Stimulated activated CD4-positive, alpha-beta T cell treated with anti-CD3 and anti-CD28 coated beads, Interleukin-1b, Interleukin-23, amount 100 ng/mL, for 48 hours (primary cell): ENCODE measurements at places on chromosomes 4 and X.

DNA sequence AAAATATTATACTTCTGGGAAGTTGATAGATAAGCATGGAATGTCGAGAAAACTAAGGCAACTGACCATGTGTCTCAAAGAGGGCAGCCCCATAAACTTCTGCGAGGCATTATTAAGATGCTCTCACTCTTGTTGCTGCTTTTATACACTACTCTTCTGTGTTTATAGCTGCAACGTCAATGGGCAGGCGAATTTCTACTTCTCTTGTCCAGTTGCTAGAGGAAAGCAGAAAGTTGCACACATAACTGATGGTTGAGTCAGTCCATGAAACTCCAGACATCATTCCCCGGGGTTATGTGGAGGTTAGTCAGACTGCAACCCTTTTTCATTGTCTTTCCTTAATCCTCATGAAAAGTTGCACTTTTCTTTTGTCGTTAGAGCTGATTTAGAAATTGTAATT is 39.8 kb downstream of the VCX3B start:
- DNase-seq = no peak

- no peak for DNase-seq
These were observed 112.9 kb upstream of the VCX start for GRCh38 chrX:7730071-7730470.

- no peak for DNase-seq
These were observed 548.6 kb downstream of the TLL1 start for GRCh38 chr4:166421556-166422156.

GRCh38 chr4:85952972-85953650 is 406.7 kb downstream of the MAPK10 start:
- no peak for DNase-seq

- no peak for DNase-seq
These were observed 63.2 kb upstream of the FBXW7 start for GRCh38 chr4:152599095-152599494.

DNA sequence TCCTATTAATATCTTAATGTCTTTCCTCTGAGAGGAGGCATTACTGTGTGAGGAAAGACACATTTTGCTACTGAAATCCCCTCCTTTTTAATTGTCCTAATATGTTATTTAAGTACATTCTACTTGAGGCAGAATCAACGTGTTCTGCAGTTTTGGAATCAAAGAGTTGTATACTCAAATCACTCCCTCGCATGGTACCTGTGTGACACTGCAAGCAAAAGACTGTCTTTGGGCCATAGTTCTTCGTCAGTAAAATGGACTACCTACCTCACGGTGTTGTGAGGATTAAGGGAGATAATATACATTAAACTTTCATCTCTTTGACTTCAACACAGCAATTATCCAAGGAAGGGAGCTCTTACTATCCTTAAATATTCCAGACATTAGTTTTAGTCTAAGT is 61.5 kb downstream of the TIGD2 start:
- DNase-seq = no peak

GRCh38 chr4:110289601-110290100 is 91.2 kb upstream of the ELOVL6 start:
- no peak for DNase-seq

GRCh38 chr4:159382856-159383561 is 280.1 kb downstream of the RAPGEF2 start:
- DNase-seq = no peak

- no peak for DNase-seq
These were observed 15.0 kb upstream of the UNC5C start for GRCh38 chr4:95563638-95564337.

DNA sequence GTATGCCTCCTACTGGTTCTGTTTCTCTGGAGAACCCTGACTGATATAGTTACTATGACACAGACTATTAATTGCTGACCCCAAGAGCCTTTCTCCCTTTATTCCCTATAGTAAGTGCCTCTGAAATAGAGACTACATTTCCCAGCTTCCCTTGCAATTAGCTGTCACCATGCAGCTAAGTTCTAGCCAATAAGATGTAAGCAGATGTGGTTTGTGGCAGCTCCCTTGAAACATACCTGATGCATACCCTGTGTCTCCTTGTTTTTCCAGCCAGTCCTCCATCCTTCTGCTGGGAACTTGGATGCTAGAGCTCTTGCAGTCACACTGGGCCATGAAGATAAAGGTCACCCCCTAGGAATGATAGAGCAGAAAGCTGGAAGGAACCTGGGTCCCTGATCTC is 9.7 kb upstream of the TMEM165 start:
- DNase-seq = no peak

GRCh38 chr4:103415801-103416200 is 217.7 kb upstream of the CENPE start:
- DNase-seq = no peak

DNA sequence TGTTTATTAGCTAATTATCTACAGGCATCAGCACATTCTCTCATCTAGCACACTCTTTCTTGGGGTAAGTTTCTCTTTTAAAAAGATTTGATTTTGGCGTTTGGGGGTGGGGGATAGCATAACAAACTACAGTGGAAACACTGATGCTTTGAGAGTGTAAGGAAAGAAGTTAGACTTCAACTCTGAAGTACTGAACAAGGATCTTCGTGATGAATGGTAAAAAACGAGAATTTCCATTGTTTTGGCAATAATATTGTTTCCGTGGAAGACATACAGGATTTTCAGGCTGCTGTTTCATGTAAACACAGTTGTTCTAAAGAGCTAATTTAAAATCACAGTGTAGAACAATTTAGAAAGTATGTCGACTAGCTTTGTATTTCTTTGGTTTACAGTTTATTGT is 451 bp downstream of the LPAR4 start:
- DNase-seq = no peak

DNA sequence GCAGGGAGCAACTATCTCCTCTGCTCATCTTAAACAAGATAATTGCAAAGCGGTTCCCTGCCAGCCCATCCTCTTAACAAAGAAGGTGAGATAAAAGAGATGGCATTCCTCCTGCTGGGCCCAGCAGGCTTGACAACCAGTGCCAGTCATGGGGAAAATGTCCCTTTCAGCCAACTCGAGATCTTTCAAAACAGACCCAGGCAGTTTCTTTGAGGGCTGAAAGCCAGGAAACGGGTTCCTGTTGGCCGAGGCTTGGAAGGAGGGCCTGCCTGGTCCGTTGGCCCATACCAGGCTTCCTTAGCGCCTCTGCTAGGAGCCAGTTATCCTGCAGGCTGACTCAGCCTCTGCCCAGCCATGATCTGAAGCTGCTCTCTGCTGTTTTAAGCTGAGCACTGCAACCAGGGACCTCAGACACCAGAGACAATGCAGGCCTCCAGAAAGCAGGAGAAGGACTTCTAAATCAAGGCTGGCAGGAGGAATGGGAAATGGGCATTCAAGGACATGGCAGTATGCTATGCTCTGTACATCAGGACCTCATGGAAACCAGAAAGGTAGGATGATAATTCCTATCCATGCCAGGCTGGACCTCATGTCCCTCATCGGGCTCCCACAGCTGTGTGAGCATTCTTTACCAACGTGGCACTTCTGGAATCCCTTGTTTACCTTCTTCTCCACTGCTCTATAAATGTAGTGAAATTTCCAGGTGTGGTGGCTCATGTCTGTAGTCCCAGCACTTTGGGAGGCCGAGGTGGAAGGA is 42.4 kb upstream of the SLC2A9 start:
- no peak for DNase-seq
